NCI-H1048 (cell line): ENCODE measurements at places on chromosomes 7 and 10.

DNA sequence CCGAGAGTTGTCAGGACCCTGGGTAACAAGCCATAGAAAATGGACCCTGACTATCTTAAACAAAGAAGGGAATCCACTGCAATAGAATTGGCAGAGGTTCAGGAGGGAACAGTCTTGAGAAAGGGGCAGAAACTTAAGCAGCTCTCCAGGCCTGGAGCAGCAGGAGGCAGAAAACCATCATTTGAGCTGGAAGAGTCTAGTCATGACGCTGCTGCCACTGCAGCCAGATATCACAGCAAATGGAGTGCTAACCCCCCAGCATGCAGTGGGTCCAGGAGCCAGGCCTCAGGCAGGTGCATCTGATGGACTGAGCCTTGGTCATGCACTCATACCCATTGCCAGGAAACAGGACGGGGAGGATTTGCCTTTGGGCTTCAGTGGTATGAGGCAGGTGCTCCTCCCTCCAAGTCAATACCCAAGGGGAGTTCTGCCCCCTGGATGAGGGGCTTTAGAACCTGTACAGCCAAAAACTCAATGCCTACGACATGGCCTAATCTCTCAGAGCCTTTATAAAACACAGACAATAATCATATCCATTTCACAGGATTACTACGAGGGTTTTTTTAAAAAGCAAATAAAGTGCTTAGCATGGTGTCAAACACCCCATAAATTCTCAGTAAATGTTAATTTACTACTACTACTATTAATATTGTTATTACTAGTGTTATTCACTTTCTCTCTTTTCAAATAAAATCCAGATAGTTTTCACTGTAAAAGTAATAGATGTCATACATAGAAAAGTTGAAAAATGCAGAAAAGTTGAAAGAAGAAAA lies 30.7 kb downstream of the DUSP5 start:
- DNase-seq: no peak

DNA sequence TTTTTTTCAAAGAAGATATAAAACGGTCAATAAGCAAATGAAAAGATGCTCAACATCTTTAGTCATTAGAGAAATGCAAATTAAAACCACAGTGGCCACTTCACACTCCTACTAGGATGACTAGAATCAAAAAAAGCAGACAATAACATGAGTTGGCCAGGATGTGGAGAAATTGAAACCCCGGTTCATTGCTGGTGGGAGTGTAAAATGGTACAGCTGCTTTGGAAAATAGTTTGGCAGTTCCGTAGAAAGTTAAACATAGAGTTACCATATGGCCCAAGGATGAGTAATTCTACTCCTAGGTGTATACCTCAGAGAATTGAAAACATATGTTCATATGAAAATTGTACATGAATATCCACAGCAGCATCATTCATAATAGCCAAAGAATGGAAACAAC lies 573.3 kb downstream of the GALNT17 start:
- no peak for DNase-seq

GRCh38 chr7:75019800-75020199 lies 53.8 kb downstream of the RCC1L start:
- DNase-seq: no peak

- no peak for DNase-seq
Observed at GRCh38 chr7:17109020-17109419, 189.4 kb upstream of the AHR start.

GRCh38 chr7:44538093-44538797 lies 2.9 kb downstream of the NPC1L1 start:
- DNase-seq: no peak
